ENCODE measurements at places on chromosomes 13 and 19.

- DNase-seq = no peak
Observed at GRCh38 chr19:50794074-50794875, 4.1 kb downstream of the ACP4 start.

DNA sequence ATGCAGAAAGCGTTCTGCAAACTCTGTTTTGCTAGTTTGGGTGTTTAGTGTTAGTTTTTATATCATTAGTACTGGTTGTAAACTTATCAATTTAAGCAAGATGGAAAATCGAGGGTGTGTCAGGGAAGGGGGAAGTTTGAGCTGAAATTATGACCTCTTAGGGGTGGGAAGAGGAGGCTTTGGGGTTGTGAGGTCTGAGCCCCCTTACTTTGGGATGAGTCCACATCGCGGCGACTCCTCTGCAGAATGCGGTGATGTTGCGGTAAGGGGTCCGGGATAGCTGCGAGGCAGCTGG is 743 bp upstream of the NDUFS7 start:
- DNase-seq = no peak

DNA sequence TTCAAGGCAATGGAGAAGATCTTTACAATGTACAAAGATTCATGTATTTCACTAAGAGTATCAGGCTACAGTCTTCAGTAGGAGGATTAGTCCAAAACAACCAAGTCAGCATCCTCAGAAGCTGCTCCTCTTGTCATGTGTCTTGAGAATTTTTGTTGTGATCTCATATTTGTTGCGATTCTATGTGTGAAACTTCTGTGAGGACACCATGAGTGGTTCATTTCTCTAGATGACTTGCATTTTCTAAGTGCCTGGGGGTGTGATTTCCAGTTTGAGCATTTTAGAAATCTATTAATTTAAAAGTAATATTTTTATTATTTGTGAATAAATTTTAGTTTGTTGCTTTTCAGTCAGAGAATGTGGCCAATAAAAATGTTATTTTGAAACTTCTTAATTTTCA is 94.5 kb downstream of the RAP2A start:
- no peak for DNase-seq

- DNase-seq = no peak
Observed at GRCh38 chr19:48963371-48964204, 1.5 kb upstream of the FTL start.

- DNase-seq = no peak
Observed at GRCh38 chr13:109862627-109863026, 76.2 kb upstream of the IRS2 start.

DNA sequence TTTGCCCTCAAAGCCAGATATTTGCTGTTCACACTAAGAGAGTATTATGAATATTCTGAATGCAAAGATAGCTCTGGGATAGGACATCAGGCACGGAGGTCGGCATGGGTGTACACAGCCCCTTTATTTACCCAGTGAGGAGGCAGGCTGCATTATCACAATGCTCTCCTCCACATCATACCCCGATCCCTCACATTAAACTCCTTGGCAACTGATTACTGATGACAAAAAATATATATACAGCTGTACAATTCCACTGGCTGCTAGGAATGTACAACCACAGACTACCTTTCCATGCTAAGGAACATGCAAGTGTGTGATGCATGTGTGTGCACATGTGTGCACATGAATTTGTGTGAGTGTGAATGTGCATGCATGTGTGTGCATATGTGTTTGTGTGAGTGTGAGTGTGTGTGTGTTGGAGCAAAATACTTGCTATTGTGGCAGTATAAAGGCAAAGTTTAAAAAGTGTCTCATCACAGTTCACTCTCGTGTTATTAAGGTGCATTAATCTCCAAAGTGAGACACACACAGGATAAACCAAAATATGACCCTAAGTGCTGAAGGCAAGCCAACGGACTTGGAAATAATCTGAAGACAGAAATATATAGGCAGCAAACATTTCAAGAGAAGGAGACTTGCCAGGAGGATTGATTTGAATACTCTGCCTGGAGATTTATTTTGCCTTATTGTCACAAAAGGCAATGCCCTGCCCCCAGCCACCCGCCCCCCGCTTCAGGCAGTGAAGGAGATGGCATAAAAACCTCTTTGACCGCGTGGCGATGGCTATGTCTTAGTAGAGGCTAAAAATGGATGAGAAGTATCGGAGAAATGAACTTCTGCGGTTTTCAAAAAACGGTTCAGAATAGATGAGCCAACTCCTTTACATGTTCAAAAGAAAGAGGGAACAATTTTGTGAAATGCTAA is 274.8 kb downstream of the TSHZ3 start:
- DNase-seq = no peak

GRCh38 chr19:45123440-45123850 is 30.5 kb downstream of the PPP1R37 start:
- no peak for DNase-seq

- DNase-seq = no peak
Observed at GRCh38 chr19:3760871-3761361, 576 bp downstream of the APBA3 start.

DNA sequence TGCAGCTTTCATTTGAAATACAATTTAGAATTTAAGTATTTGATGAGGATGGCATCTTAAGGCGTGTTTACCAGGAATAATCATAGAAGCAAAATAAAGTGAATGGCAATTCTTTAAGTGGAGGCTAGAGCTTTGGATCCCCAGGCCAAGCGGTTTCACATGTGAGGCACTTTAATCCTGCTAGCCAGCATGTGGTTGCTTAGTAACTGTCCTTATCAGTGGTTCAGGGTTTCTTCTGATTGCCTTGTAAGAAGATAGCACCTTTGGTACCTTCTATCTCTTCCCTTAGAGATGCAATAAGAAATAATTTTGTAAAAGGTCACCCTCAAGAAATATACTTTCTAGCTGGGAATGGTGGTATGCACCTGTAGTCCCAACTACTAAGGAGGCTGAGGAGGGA is 38.9 kb upstream of the SERP2 start:
- no peak for DNase-seq

- DNase-seq = no peak
Observed at GRCh38 chr19:7742991-7743390, 4.3 kb downstream of the CD209 start.

GRCh38 chr13:50243931-50244330 is 228.7 kb downstream of the KCNRG start:
- DNase-seq = no peak

DNA sequence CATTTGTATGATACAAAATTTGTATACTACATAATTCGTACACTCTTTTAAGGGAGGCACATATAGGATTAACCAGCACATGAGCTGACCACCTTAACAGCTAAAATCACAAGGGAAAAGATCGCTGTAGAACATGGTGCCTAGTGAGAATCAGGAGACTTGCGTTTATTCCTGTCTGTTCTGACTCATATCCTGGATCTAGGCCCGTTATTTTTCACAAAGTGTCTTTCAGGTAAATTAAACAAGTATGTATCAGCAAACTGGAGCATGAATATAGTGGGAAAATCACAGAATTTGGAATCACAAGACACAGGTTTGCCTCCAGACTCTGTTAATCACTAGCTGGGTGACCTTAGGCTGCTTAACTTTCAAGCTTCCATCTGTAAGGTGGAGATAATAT is 47.5 kb upstream of the ESD start:
- no peak for DNase-seq

GRCh38 chr19:36093146-36093662 is 17.7 kb upstream of the OVOL3 start:
- DNase-seq = no peak

DNA sequence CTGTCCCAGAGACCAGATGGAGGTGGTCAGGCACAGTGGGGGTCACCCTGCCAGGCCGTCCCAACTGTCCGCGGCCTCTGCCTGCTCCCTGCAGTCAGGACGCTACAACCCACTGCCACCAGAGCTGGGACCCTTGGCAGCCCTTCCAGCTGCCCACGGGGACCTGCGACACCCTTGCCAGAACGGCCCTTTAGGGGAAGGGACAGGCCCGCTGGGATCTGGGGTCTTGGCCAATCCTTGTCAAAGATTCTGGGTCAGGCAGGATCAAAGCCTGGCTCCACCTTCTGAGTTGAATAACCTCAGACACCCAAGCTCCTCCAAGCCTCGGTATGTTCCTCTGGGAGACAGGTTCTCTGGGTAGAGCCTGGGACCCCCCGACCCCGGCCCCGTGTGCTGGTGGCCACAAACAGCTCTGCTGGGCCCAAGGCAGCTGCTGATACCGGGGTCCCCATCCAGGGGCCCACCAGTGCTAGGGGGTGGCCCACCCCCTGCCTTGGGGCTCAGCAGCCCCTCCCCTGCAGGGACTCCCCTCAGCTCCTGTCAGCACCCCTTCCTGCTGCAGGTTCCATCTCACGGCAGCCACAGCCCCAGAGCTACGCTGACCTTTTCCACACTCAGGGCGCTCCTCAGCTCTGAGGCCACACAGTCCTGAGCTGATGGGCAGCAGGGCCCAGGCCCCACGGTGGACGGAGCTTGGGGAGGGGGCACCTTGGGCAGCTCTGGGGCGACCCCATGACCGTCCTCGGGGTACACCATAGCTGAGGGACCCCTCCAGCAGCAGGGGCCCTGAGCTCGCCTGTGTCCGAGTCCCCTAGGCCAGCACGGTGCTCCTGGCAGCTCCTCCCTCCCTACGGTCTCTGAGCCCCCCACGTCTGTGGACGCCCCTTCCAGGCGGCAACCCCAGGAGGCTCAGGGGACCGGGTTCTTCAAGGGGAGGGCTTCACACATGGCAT is 18.4 kb downstream of the SBNO2 start:
- no peak for DNase-seq
